ENCODE measurements at places on chromosomes 3 and 15.

- no peak for DNase-seq
Measured at GRCh38 chr15:77327168-77327567, 92.7 kb downstream of the PEAK1 start.

DNA sequence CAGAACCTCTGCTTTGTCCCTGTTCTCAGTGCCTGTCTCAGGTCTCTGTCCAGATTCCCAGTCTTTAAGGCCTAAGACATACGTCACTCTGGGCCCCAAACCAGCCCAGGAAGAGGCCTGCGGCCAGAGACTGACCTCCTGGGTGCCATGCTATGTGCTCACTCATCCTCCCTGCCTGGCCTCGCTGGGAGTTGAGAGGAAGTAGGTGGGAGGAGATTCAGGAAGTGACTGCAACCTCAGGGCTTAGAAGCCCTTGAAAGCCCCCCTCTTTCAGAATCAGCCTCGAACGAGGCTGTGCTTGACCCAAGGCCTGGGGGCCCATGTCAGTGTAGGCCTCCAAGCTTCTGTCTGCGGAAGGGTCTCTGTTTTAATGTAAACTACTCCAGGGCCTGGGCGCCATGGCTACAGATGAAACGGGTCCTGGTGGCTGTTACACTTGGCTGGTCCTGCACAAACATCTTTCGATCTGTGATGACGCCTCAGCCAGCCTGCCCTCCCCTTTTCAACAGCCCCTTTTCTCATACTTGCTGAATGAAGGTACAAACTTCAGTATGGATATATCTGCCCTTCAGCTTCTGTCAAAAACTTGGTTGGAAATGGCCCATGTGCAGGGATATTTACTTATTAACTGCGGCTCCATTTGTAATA lies 11.7 kb downstream of the RASGRF1 start:
- no peak for DNase-seq

GRCh38 chr3:41575724-41576123 lies 376.4 kb downstream of the CTNNB1 start:
- DNase-seq = no peak

DNA sequence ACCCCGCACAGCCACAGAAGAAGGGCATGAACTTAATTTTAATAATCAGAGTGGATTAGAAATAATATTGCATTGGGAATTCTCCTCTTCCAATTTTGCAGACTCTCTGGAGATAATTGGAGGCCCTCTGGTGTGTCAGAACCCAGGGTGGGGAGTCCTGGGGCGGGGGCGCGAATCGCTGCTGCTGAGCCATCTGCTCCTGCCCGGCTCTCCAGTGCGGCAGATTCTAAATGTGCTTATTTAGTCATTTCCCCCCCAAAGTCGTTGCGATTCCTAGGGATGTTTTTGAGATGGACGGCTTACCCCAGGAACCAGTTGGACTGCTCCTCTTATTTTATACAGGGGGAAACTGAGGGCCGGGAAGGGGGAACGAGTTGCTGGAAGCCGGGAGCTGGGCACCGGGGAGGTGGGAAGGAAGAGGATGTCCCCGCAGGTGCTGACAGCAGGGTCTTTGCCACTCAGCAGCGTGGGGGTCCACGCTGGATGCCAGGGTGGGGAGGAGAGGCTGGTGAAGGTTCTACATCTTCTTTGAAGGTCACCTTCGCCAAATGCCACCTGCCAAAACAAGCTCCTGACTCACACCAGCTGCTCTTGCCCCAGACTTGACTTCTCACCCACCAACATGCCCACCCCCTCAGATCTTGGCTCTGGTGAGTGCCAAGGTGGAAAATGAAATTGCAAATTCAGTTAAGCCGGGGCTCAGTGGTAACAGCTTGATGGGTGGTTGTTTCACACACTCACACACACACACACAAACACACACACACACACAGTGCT lies 91.3 kb upstream of the PRR23E start:
- DNase-seq = no peak

DNA sequence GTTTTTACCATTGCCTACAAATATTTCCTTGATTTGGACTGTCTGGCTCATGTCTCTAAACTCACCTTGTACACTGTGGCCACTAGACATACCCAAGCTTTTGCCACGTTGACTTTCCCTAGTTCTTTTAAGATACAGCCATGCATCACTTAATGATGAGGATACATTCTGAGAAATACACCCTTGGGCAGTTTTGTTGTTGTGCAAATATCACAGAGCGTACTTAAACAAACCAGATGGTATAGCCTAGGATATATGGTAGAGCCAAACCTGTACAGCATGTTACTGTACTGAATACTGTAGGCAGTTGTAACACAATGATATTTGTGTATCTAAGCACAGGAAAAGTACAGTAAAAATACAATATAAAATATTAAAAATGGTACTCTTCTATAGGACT lies 5.5 kb downstream of the ARHGEF26 start:
- DNase-seq = no peak

GRCh38 chr15:68431792-68432401 lies at the start of gene ITGA11:
TSS of gene ITGA11 (minus strand) at chr15:68432163. CDS start at chr15:68432066, 97 bp downstream.
- DNase-seq = no peak

- no peak for DNase-seq
Measured at GRCh38 chr3:178297199-178297598, 239.0 kb upstream of the KCNMB2 start.

- DNase-seq = no peak
Measured at GRCh38 chr3:132555306-132556035, 41.6 kb upstream of the ACKR4 start.

DNA sequence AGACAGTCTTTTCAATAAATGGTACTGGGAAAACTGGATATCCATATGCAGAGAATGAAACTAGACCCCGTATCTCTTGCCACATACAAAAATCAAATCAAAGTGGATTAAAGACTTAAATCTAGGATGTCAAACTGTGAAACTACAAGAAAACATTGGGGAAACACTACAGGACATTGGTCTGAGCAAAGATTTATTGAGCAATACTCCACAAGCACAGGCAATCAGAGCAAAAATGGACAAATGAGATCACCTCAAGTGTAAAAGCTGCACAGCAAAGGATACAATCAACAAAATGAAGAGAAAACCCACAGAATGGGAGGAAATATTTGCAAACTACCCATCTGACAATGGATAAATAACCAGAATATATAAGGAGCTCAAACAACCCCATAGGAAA lies 38.4 kb upstream of the MBNL1 start:
- DNase-seq = no peak

- DNase-seq = no peak
Measured at GRCh38 chr3:194194051-194194756, 58.3 kb downstream of the HES1 start.

DNA sequence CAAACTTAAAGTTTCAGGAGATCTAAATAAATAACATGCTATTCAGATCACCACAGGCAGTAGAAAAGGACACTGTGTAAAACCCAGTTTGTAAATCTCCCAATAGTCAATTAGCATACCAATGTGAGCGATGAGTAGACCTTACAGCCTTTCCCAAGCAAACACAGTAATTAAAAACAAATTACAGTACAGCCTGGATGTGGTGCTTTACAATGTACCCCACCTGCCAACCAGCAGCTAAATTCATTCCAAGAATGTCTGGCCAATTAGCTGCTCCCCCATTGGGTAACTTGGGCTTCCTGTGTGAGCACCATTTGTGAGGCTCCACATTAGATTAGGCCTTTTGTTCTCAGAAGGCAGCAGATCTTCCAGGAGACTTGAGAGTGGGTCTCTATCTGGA lies 635.0 kb downstream of the TBL1XR1 start:
- no peak for DNase-seq

DNA sequence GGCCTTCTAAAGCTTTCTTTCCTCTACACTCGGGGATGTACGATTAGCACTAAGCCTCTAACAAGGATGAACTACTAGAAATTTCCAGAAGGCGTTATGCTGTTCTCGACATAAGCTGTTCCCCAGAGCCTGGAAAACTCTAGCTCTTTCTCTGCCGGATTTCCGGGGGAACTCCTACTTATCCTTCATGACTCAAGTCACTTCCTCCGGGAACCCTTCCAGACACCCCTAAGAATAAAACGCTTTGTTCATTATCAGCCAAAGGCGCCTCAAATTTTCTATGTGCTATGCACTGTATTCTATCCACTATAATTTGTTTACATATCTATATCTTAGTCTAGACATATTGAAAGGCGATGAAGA lies 455 bp upstream of the SNAP23 start:
- DNase-seq = no peak

- DNase-seq = no peak
Measured at GRCh38 chr3:153051427-153052095, 110.5 kb upstream of the RAP2B start.

GRCh38 chr15:68312701-68313204 lies 35.2 kb downstream of the FEM1B start:
- no peak for DNase-seq

DNA sequence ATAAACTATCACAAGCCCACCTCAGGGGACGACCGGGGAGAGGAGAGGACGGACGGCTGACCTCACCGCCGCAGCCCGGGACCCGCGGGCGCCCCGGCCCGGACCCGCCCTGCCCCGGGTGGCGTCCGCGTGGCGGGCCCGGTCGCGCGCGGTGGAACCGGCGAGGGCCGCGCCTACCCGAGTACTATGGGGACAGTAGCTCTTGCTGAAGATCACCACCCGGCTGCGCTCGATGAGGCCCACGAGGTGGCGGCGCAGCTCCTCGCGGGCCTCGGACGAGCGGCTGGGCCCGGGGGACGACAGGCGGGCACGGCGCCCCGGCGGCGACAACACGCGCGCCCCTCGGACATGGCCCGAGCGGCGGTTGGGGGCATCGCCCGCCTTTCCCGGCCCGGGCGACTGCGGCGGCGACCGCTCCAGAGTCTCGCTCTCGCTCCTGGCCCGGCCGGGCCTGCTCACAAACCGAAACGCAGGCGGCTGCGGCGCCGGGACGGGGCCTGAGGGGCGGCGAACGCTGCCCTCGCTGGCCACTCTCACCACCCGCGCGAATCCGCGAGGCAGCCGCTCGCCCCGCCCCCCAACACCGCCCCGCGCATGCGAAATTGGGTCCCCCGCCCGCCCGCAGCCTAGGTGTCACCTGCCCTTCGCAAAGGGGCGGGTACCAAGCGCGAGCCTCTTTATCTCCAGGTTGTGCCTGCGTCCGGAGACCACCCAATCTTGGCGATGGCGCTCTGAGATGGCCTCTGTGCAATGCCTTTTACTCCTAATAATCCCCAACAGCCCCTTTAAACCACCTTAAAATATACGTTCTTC lies at the start of gene TXNRD3:
Gene TXNRD3 (minus strand): TSS at position 554 of the 813 bp plus-strand sequence.
- peak; percentile 42 for DNase-seq

GRCh38 chr3:113088616-113089015 lies 97.8 kb downstream of the GTPBP8 start:
- no peak for DNase-seq

GRCh38 chr3:100277255-100277800 lies 16.5 kb downstream of the TBC1D23 start:
- DNase-seq = no peak

- DNase-seq = no peak
Measured at GRCh38 chr3:25169151-25169550, 258.9 kb upstream of the RARB start.

- no peak for DNase-seq
Measured at GRCh38 chr3:122562923-122563716, 980 bp downstream of the PARP9 start.

DNA sequence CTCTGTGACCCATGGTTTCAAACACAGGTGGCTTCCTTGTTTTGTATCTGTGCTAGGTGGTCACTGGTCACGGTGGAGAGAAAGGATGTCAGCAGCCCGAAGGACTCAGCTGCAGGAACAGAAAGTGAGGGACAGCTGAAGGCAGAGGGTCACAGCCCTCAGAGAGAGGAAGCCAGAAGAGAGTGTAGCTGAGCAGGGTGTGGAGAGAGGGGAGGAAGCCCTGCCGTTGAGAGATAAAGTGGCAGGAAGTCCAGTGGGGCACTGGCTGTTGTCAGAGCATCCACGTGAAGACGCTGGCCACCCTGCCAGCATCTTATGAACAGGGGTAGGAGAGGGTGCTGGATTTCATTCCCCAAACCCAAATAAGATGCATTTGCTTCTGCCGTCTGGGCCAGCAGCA lies 36.9 kb downstream of the LIMD1 start:
- no peak for DNase-seq

GRCh38 chr3:132253262-132253878 lies 63.8 kb upstream of the ACP3 start:
- no peak for DNase-seq

GRCh38 chr3:105767776-105768175 lies 101.0 kb downstream of the CBLB start:
- DNase-seq = no peak

DNA sequence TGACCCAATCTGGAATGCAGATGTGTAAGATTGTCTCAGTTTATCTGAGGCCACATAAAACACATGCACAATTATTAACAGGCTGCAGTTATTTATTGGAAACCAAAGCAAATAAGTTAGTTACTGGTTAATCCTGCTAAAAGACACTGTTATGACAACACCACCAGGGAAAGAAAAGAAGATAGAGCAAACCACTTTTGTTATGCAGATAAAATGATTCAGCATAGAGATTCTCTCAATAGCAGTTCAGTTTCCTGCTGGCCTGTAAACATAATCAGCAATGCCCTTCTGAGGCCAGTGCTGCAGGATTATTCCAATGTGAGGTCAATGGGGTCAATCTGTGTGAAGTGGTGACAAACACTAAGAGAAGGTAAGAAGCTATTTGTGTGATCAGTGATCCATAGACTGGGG lies 244.4 kb downstream of the ZBTB20 start:
- no peak for DNase-seq

GRCh38 chr15:91311986-91312385 lies 211.9 kb downstream of the SV2B start:
- peak; percentile 39 for DNase-seq

DNA sequence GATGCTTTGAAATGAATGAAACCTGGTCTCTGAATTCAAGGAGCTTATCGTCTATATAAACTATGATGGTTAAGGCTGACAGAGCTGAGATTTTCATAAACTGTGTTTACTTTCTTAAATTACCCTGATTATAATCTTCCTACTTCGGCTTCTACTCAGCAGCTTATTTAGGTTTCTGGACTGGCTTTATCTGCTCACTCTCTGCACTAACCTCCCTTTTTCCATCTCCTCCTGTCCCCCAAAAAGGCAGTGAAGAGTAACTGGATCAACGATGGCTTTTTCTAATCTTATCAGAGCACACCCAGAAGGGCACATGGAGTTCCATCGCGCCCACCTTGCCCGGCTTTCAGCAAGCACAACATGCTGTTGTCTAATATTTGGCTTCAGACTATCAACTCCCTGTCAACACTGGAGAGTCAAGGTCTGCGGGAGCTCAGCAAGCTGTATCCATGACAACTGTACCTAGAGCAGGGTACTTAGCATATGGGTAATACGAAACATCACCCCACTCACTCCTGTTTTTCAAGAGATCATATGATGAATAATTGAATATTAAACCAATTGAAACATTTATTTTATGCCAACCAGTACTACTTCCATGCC lies 417.3 kb downstream of the GABRB3 start:
- DNase-seq = no peak

DNA sequence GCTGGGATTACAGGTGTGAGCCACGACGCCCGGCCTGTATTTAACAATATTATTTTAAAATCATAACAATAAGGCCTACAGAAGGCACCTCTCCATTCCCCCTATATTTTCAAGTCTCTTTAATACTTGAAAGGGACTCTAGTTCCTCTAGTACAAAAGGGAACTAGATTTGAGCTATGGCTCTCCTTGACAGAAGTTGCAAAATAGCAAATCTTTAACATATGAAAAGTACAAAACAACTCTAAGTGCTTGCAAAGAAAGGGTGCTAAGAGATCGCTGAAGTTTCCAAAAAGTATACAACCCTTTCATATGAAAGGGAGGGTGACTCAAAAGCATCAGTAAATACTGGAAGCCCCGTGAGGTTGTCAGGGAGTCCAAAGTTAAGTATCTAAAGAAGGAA lies 23.8 kb downstream of the AP3S2 start:
- no peak for DNase-seq

All from central memory CD4-positive, alpha-beta T cell (primary cell).